Stimulated activated CD4-positive, alpha-beta T cell treated with anti-CD3 and anti-CD28 coated beads, Interleukin-1b, Interleukin-23, amount 100 ng/mL, for 1 hour (primary cell): ENCODE measurements at places on chromosomes 13 and 19.

DNA sequence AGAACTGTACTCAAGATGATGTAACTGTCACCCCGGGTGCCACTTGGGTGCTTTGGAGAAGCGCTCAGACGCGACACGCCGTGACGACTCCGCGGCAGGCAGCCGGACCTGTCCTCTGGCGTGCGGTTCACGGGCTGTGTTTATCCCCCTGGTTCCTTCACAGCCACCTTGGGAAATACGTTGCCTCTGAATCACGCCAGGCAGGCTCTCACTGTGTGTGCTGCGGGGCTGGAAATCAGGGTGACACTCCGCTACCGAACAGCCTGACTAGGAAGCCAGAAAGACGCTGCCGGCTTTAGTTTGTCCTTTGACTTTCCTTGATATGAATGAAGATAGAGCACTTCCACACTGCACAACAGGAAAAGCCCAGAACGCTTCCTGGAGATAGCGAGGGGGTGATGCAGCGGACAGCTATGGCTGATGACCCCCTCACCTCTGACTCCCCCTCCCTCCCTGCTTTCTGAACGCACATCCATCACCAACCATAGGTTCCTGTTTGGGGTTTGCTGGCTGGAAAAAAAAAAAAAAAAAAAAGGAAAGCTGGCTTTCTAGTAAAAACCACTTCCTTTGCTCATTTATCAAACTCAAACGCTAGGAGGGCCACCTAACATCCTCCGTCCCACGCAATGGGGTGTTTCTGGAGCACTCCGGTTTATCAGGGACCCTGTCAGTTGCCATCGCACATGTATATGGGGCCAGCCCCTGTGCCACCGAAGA, 3.7 kb upstream of the GP6 start:
- DNase-seq, result no peak

DNA sequence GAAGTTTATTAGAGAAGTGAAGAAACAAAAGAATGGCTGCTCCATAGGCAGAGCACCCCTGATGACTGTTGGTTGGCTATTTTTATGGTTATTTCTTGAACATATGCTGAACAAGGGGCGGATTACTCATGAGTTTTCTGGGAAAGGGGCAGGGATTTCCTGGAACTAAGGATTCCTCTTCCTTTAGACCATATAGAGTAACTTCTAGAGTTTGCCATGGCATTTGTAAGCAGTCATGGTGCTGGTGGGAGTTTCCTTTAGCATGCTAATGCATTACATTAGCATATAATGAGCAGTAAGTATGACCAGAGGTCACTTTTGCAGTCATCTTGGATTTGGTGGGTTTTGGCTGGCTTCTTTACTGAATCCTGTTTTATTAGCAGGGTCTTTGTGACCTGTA, 38.7 kb upstream of the PCDH8 start:
- DNase-seq, result no peak

DNA sequence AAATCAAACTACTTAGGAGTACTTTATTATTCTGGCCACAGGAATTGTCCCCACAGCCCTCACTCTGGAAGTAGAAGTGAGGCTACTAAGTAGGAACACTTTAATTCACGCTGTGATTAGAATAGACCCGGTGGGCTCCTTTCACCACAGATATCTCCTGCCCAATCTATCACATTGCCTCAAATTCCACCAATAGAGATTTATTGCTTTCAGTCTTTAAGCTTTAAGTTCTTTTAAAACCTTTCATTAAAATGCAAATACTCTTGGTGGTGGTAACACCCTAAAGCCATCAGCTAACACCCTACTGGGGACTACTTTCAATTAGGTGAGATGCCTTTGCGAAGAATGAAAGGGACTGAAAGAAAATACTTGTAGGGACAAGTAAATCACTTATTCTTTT, 181.9 kb downstream of the DACH1 start:
- no peak for DNase-seq

DNA sequence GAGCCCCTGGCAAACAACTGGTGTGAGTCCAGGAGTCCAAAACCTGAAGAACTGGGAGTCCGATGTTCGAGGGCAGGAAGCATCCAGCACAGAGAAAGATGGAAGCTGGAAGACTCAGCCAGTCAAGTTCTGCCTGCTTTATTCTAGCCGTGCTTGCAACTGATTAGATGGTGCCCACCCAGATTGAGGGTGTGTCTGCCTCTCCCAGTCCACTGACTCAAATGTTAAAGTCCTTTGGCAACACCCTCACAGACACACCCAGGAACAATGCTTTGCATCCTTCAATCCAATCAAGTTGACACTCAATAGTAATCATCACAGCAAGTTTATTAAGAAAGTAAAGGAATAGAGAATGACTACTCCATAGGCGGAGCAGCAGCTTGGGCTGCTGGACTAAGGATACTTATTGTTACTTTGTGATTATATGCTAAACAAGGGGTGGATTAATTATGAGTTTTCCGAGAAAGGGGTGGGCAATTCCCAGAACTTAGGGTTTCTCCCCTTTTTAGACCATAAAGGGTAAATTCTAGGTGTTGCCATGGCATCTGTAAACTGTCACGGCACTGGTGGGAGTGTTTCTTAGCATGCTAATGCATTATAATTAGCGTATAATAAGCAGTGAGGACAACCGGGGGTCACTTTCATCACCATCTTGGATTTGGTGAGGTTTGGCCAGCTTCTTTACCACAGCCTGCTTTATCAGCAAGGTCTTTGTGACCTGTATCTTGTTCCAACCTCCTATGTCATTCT, 65.6 kb upstream of the KCTD15 start:
- DNase-seq, result no peak

DNA sequence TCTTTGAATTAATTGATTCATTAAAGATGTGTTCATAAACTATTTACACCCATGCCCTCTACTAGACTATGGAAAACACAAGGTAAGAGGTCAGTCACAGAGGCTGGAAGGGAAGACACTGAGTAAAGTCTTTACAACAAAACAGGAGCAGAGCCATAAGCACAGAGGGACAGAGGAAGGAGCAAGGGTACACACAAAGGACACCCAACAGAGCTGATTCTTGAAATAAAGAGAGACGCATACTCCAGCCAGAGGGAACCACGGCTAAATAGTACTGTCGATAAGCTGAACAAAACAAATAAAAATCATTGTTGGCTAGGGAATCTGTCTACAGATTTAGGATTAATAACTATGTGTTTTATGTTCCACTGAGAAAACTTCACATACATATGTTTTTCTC, 289.2 kb downstream of the EFNB2 start:
- no peak for DNase-seq

GRCh38 chr13:33849211-33849610, 31.3 kb downstream of the RFC3 start:
- DNase-seq, result no peak

DNA sequence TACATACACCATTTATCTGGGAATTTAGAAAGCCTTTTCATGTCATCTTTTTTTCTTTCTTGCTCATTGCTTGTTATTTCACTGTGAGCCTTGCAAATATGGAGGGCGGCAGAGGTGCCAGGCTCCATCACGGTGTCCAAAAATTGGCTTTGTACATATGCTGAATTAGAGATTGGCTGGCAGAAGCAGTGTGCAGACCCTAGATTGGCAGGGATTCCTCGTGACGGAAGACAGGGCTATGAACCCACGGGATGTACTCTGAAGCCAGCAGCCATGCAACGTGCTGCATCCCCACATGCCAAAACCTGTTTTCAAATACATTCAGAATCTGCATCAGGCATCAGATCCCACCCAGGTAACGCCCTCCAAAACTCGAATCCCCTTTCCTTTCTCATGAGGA, 142.8 kb downstream of the ZIC5 start:
- DNase-seq, result no peak

- no peak for DNase-seq
Measured at GRCh38 chr13:32495841-32496240, 42.8 kb downstream of the N4BP2L2 start.

GRCh38 chr19:873084-873483, 13.6 kb downstream of the CFD start:
- no peak for DNase-seq

- no peak for DNase-seq
Measured at GRCh38 chr19:10424011-10424637, 3.8 kb downstream of the PDE4A start.

GRCh38 chr13:76825430-76825829, 60.8 kb downstream of the KCTD12 start:
- DNase-seq, result no peak

DNA sequence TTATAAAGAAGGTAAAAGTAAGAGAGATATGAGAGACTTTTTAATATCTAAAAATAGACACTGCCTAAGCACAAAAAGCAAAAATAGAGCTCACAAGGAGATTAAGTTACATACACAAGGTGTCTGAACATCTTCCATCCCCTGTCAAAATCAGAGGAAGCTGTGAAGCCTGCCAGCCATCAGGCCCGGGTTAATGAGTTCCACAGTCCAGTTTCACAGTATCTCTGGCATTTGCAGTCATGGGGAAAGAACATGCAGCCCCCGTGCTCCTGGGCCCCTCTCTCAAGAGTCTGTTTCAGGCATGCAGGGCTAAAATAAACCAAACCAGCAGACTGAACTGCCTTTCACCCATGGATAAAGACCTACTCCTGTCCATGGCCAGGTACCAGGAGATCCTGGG, 79.2 kb downstream of the TBC1D4 start:
- no peak for DNase-seq

DNA sequence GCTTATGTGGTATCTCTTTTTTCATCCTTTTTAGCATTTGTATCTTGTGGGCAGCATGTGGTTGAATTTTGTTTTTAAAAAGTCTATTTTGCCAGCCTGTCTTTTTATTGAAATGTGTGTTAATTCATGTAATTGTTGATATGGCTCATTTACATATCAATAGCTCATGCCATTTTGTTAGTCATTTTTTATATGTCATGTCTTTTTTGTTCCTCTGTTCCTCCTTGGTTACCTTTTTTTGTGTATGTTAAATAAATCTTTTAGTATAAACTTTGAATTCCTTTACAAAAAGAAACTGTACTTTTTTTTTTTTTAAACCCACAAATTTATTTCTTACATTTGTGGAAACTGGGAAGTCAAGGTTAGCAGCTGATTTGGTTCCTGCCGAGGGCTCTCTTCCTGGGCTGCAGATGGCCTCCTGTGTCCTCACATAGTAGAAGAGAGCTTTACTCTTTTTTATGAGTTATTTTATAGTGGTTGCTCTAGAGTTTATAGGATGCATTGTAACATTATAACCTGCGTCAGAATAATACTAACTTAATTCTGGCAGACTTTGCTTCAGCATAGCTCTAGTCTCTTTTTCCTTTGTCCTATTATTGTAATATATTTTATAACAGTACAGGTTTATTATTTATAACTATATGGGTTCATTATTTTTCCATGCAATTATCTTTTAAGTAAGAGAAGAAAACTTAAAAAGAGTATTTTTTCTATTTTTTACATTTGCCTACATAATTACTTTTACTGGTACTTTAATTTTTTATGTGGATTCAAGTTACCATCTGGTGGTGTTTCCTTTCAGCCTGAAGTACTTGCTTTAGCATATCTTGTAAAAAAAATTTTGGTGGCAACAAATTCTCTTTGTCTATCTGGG, 86.3 kb downstream of the URI1 start:
- no peak for DNase-seq

- no peak for DNase-seq
Measured at GRCh38 chr19:18156841-18157464, 4.0 kb downstream of the PIK3R2 start.

DNA sequence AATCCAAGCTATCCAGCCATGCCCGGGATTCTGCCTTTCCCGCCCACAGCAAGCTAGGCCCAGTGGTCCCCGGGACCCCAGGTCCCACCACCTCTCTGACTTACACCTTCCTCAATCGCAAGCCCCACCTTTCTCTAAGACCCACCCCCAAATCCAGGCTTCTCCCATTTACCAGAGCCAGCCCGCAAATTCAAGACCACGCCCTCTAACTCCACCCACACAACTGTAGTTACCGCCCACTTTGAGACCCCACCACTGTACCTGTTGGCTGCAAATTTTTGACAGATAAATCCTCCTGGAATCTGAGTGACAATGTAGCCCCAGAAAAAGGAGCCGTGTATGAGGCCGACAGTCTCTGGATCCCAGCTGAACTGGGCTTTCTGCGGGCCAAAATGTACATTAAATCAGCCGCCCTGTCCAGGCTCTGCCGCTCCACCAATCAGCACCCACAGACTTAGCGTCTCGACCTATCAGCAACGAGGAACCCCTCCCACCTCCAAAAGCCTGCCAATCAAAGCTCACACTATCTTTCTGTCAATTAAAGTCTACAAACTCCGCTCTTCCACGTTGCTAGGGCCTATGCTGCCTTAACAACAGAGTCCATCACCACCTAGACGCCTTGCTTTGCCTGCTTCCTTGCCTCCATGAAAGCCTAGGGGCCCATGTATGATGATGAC, 6.3 kb downstream of the SLC17A7 start:
- no peak for DNase-seq

DNA sequence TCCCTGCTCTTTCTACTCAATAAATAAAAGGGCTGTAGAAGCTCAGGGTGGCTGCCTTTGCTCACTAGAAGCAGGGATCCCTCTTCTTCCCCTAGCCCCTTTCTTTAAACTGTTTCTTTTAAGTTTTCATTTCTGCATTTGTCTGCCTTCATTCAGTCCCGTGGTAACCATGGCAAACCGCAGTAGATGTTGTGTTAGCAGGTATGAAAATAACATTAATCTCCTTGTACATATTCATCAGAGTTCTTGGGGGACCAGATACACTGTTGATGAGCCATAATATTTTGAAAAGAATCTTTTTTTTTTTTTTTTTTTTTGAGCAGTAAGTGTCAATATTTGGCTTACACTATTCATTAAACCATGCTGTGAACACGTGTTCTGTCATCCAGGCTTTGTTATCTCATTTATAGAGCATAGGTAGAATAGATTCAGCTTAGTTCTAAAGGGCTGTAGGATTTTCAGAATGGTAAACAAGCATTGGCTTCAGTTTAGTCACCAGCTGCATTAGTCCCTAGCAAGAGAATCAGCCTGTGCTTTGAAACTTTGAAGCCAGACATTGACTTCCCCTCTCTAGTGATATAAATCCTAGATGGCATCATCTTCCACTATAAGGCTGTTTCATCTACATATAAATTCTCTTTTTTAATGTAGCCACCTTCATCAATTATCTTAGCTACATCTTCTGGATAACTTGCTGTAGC, 59.4 kb upstream of the SPRY2 start:
- no peak for DNase-seq

DNA sequence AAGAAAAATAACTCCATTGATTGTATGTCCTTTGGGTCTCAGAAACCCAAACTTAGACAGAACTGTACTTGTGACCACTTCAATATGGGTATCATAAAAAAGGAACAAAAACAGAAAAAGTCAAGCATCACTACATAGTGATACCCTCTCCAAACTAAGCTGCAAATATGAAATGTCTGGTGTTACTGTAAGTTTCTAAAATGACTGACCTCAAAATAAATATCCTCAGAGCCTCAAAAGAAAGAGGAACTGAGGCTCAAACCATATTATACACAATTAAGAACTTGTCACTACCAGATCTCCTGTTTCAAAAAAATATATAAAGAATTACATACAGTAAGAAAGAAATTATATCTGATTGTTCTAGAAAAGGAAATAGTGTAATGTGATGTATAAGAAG, 787.9 kb upstream of the KLHL1 start:
- no peak for DNase-seq

DNA sequence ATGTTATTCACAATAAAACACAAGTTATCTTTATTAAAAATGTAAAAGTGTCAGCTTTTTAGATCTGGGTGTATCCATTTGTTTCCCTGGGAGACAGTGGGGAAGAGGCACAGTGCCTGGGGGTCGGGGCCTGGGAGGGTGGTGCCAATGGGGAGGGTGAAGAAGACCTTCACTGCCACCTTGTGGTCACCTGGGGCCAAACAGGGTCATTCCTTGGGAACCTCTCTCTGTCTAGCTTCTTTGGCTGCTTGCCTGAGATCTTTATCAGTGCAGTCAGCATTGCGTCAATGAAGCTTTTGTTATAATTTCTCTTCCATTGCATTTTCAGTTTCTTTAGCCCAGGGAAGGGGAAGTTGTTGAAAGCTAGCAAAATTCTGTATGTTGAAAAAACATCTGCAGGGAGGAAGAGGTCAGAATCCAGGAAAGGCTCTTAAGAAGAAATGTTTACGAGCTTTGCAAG, 39.1 kb downstream of the PCDH8 start:
- no peak for DNase-seq
